AG10803 (cell line): ENCODE measurements at places on chromosomes 6 and 20.

DNA sequence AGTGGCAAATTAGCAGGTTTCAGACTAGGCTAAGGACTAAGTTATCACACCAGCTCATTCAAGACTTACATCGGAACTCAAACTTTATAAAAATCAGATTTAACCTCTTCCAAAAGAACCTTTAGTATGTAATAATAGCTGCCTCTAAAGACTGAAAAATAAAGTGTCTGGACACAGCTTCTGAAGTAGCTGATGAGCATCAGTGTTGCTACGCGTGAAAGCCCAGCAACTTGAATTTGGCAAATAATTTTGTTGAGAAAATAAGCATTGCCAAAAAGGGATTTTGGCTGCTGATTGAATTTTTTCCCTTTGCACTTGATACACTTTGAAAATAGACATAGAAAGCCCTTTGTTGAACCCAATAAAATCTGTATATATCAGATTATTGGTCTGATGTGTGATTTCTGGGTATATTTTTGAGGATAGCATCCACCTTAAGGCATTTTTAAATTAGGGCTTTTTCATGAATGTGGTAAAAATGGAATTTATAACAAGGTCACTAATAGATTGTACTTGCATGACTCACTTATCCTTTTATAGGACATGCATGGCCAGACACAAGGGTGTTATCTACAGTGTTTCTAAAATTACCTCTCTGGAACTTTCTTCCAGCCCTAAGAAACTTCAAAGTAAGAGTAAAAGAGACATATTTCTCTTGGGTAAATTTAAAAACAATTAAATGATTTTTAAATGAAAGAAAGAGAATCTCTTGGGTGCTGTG, 350.4 kb downstream of the TENT5A start:
- peak; percentile 75 for DNase-seq

DNA sequence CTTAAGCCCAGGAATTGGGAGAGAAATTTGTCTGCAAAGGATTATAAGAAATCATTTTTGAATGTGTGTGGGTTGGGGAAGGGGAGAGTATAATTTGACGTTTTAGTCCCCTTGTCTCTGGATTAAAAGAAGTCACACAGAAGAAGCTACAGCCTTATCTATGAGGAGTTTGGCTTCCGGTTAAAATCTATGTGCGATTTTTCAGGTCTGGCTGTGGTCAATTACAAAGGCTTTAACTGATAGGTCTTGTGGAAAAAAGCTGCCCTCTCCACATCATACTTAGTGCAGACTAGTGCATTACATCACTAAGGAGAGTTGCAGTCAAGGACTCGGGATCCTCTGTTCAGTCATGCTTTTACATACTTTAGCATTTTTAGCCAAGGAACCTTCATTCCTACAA, 80.3 kb upstream of the HTR1B start:
- no peak for DNase-seq

DNA sequence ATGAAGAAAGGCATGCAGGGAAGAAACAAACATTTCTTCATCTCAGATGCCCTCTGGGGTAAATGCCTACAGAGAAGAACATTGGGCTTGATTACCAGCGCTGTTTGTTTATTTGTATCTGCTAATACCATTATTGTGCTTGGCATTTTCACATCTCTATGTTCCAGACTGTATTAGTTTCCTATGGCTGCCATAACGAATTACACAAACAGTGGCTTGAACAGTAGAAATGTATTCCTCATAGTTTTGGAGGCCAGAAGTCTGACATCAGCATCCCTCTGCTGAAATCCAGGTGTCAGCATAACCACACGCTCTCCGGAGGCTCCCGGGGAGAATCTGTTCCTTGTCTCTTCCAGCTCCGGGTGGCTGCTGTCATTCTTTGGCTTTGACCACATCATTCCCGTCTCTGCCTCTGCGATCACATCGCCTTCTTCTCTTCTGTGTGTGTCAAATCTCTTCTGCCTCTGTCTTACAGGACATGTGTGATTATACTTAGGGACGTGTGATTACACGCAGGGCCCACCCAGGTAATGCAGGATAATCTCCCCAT, 241.6 kb upstream of the SUPT3H start:
- DNase-seq = peak; percentile 48

- DNase-seq = no peak
Measured at GRCh38 chr20:17854307-17854903, 114.2 kb downstream of the SNX5 start.
